ENCODE measurements at places on chromosomes 11 and 22. TPM values are rescaled to one million over a fixed set of nuclear protein-coding genes. Genes with fewer than 3 reads are reported as not detected.

- DNase-seq: peak; percentile 28
Measured at GRCh38 chr11:103338621-103339484, 229.6 kb downstream of the DYNC2H1 start.

DNA sequence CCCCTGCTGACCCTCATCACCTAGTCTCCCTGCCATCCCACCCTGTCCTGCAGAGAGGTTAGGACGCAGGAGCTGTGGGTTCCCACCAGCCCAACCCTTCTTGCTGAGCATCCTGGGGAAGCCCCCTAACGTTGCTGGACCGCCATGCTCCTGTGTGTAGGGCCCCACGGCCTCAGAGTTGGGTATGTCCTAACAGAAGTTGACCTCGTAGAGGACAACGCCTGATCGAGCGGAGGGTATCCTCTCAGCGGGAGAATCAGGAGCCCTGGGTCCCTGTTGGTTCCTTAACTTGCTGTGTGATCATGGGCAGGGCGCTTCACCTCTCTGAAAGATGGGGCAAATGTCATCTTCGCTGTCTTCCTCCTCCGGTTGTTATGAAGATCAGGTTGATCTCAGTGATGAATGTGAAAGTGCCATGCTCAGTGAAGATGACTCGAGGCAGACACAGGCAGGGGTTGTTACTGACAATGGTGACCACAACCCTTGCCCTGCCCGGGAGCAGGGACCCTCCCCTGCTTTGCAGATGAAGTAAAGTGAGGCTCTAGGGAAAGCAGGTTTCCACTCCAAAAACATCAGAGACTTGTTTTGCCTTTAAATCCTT lies 19.3 kb upstream of the CD5 start:
- no peak for DNase-seq

DNA sequence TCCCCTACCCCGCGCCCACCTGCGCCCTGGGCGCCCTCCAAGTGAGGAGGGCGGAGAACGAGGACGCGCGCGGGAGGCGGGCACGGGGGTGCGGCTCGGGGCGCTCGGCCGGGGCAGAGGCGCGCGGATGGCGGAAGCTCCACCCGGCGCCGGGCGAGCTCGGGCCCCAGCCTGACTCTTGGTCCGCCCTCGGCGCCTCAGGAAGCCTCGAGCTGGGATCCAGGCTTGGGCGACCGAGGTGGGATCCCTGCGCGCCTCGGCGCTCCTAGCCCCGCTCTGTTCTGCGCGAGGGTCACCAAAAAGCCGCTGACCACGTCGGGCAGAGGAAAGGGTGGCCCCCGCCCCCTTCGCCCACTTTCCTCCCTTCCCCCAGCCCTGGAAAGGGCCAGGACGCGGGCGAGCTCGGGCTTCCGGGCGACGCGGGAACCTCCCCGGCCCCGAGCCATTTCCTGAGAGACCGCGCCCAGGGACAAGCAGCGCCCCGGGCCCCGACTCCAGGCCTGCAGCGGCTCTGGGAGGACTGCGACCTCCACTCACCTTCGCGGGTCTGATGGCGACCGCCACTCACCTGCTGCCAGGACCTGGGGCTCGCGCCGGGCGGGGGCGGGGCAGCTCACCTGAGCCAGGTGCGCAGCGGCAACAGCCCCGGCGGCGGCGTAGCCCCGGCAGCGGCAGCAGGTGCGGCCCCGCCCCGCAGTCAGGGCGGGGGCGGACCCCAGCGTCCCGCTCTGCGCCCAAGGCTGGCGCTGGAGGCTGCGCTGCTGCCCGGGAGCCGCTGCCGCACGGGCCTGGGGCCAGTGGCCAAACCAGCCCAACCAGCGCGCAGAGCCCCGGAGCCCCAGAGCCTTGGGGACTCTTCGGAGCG lies 2.2 kb upstream of the SIGIRR start:
- peak; percentile 18 for DNase-seq

GRCh38 chr11:70322666-70323065 lies 52.2 kb downstream of the PPFIA1 start:
- no peak for DNase-seq

- DNase-seq: no peak
Measured at GRCh38 chr22:37383341-37383740, 43.9 kb downstream of the ELFN2 start.

GRCh38 chr11:11982975-11983374 lies 25.5 kb downstream of the DKK3 start:
- no peak for DNase-seq

DNA sequence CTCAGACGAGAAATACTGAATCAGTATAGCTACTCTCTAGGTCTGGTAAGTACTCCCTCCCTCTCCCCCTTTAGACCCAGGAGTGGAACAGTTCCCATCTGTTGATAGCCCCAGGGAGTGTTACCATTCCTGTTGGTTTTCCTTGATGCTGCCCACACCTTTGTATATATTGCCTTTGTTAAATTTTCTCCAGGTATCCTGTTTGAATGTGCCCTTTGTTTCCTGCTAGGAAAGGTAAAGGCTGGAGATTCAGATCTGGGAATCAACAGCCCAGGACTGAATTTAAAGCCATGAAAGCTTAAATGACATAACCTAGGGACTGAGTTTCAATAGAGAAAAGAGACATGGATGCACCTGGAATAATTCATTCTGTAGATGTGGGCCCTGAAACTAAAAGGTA lies 68.3 kb downstream of the CCDC83 start:
- DNase-seq: no peak

DNA sequence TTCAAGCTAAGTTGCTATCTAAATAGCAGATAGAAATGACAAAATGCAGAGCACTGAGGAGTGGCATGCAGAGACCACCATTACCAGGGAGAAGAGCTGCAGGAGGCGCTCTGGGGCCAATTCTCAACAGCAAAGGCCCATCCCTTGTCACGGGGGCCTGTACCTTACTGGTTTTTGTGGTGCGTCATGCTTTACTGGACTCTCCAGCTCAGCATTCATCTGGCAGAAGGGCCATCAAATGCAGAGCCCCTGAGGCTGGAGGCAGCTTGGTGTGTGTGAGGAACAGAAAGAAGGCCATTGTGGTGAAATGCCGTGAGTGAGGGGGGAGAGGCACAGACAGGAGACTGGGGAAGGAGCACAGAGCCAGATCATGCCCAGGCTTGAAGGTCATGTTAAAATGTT lies 56.5 kb upstream of the NAV2 start:
- no peak for DNase-seq

DNA sequence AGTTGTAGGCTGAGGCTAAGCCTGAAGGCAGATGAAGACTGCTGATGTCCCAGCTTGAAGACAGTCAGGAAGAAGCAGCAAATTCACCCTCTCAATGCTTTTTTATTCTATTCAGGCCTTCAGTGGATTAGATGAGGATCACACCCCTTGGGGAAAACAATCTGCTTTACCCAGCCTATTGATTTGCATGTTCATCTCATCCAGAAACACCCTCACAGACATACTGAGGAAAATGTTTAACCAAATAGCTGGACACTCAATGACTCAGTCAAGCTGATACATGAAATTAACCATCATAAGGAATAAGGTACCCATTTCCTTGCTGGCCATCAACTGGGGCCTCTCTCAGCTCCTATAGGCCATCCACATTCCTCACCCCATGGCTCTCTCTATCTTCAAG lies 549.9 kb upstream of the CCDC90B start:
- no peak for DNase-seq

GRCh38 chr11:73223998-73224730 lies 6.1 kb downstream of the P2RY2 start:
- DNase-seq: no peak

DNA sequence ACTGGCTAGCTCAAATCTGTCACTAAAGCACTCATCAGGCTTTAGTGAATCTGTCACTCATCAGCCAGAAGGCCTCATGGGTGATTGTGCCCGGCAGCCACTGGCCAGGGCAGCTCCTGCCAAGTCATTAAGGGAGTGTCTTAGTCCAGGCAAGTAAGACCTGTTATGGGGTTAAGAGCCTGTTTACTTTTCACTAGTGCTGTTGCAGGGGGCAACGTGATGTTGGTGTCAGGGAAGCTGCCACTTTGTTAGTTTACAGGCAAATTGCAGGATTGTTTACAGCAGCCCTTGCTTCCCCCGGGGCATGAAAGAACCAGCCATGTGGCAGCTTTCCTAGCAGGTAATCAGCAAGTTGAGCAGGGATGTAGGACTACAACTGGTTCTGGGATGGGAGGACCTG lies 155.6 kb upstream of the NCAM1 start:
- DNase-seq: no peak

DNA sequence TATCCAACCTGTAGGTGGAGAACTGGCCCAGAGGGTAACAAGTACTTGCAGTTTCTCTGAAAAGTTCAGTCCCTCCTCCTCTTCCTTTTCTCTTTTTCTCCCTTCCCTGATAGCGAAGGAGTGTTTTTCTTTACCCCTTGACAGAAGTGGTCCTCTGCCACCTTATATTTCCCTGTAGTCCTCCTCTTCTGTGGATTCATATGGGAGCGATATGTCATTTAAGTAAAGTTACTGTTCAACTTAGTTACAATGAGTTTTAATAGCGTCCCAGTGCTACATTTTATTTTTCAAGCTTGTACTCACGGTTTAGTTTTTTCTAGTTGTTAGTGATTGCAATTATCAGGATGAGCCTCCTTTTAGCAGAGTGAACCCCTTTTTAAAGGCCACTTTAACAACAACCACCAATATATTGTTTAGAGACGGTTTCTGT lies 1.4 kb downstream of the PCF11 start:
- DNase-seq: no peak

DNA sequence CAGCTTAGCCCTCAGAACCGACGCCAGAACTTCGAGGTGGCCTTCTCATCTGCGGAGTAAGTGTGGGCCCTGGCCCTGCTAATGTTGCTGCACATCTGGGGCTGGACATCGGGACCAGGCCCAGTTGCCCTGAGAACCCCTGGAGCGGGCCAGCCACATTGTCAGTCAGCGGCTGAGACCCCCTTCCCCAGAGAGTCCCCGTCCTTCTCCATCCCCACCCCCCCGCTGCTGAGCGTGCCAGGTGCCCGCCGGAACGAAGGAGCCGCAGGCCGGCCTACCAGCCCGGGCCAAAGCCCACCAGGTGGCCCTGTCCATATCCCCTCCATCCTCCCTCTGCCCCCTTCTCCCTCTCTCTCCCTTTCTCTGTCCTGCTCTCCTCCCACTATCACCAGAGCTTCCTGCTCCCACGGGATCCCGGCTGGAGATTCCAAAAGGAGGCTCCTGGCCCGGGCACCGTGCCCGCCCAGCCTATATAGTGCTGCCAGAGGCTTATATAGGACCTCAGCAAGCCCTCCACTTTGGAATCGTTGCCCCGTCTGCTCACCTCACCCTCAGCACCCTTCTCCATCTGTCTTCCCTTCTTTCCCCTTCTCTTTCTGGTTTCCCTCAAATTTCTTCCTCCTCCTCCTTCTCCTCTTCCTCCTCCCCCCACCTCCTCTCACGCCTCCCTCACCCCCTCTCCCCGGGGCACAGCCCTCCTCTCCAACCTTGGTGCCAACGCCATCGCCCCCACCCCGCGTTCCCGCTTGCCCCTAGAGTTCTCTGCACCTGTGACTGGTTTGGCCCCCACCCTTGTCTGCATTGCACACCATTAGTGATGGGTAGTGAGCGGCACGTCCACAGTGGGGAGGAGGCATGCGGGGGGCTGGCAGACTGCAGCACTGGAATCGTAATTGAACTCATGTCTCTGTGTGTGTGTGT lies 7.3 kb downstream of the SELENOM start:
- no peak for DNase-seq

DNA sequence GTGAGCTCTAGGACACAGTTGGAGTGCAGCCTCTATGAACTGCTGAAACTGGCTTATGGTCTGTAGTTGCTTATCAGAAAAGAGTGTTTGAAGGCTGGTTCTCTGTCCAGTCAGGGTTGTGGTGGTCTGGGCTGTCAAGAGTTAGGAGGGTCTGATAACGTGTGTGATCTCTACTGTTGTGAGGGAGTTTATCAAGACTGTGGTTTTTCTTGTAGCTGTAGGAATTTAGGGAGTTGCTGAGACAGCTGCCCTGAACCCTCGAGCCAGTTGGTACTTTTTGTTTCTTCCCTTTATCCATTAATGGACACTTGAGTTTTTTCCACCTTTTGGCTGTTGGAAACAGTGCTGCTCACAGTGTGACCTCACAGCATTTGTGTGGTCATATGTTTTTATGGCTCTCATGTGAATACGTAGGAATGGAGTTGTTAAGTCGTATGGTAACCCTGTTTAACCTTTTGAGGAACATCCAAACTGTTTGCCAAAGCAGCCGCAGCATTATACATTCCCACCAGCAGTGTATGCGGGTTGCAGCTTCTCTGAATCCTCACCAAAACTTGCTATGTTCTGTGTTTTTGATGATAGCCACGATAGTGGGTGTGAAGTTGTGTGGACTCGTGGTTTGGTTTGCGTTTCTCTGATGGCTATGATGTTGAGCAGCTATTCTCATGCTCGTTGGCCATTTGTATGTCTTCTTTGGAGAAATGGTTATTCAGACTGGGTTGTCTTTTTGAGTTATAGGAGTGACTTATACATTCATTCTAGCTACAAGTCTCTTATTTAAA lies 20.9 kb upstream of the DGCR8 start:
- no peak for DNase-seq

DNA sequence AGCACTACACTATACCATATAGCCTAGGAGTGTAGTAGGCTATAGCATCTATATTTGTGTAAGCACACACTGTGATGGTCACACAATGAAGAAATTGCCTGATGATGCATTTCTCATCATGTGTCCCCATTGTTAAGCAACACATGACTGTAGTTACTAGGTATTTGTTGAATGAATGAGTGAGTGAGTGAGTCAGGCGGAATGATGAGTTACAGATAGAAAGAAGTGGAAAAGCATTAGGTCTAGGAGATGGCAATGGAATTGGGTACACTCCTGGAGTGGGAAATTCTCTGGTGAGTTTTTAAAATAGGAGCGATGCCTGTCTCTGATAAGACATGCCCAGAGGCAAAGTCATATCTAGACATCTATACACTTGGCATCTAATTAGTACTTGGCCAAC lies 160.5 kb upstream of the TBCEL start:
- no peak for DNase-seq

DNA sequence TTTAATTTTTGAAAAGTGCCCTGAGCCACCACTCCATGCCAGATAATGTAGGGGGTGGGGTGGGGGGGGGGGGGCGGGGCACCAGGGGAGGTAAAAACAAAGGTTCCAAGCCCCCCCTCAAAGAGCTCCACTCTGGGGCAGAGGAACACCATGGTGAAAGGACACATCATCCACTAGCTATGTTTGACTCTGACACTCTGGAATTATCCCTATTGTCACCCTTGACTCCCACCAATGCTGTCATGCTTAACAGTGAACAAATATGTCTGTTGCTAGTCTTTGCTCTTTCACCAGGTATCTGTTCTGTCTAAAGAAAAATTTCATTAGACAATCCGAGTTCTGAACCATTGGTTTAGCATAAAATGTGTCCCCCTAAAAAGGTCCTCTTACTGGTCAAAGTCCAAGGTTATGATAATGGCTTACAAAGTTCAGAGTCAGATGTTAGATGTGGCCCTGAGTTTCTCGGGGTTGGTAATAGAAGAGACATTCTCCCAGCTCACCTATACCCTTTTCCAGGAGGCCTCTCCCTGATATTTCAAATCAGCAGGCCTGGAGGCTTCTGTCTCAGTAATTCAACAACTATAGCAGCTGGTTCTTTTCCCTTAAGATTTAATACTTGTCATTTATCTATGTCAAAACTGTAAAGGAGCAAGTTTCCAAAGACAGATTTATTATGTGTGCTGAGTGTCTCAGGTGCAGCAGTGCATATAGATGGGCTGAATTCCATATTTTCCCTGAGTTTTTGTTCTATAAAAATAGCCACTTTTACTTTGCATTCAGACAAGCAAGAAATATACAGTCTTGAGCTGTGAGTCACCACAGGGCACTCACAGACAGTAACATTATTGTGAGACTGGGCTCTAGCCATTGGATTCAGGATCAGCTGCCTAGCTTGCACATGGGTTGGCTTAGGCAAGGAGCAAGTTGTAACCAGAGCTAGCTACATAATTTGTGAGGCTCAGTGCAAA lies 174.1 kb downstream of the CSNK2A3 start:
- DNase-seq: no peak

NRIP3 gene
- total RNA-seq: 9.9 TPM

VSIG10L2 gene
- total RNA-seq: not detected

MMP11 gene
- total RNA-seq: 10.1 TPM

NPAS4 gene
- total RNA-seq: not detected

MN1 gene
- total RNA-seq: 1.7 TPM
